Naive thymus-derived CD8-positive, alpha-beta T cell (primary cell): ENCODE measurements at places on chromosomes 2 and 18.

- DNase-seq, result no peak
Observed at GRCh38 chr2:120917886-120918285, 182.2 kb downstream of the GLI2 start.

DNA sequence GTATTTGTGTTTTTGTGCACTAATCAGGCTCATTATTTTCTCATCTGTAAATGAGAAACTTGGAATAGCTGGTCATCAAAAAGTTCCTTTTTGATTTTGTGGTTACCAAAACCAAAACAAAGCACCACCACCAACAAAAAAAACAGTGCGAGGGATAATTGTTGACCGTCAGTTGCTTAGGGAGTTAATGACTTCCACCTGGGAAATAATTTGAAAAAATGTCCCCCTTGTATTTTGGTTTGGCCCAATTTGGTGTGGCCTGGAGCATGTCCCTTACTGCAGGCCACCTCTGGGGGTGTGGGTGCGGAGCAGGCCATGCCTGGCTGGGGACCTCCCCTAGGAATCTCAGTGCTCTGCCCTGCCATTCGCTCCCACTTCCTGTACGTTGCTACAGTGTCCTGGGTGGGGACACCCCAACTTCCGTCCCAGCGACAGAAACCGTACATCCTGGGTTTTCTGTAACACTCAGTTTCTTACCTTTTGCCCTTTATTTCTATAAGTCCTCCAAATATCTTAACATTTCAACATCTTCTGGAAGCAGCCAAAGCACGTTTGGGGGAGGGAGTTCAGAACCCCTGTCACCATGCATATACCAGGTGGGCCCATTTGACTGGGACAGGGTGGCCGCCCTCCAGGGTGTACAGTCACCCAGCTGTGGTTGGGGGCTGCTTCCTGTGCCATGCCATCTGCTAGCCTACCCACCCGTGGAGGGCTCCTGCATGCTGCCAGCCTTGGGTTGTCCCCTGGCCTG is 31.3 kb downstream of the NCK2 start:
- DNase-seq, result peak; percentile 44

DNA sequence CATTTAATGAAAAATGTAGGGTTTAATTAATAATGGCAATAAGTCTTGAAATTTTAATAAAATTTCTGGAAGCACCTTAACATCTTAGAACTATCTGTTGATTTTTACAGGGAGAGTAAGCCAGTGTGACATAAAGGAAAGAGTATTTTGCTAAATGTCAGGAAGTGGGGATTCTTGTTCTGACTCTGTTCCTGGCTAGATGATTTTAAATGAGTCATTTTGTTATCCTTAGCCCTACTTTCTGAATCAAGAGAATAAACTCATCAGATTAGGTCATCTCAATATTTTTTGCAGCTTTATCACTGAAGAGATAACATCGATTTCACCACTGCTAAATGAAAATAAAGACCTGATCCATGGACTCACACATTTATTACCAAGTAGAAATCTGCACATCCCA is 377.5 kb upstream of the CYRIA start:
- no peak for DNase-seq

GRCh38 chr2:169303579-169304305 is 58.6 kb downstream of the LRP2 start:
- DNase-seq, result no peak

DNA sequence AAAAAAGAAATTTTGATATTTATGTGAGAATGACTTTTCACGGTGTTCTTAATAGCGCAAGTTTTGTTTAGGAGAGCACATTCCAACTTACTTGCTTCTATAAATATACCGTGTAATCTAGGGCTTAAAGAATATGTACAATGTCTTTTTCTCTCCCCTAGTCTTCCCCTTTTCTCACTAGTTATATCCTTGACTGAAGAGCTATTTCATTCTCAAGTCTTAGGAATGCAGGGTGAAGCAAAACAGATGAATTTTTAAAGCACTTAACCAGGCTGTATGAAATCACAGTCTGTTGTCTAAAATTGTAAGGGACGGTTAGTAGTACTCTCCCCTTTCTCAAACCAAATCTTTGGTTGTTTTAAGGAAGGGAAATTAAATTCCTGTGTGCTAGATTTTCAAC is 29.6 kb upstream of the SLC30A6 start:
- no peak for DNase-seq

DNA sequence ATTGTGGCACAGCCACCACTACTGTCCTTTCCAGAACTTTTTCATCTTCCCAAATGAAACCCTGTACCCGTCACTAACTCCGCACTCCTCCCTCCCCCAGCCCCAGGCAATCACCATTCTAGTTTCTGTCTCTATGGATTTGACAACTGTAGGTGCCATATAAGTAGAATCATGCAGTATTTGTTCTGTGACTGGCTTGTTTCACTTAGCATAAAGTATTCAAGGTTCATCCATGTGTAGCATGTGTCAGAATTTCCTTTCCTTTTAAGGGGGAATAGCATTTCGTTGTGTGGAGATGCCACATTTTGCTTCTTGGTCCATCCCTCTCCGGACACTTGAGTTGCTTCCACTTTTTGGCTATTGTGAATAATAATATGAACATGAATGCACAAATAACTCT is 842 bp upstream of the CKAP2L start:
- no peak for DNase-seq

DNA sequence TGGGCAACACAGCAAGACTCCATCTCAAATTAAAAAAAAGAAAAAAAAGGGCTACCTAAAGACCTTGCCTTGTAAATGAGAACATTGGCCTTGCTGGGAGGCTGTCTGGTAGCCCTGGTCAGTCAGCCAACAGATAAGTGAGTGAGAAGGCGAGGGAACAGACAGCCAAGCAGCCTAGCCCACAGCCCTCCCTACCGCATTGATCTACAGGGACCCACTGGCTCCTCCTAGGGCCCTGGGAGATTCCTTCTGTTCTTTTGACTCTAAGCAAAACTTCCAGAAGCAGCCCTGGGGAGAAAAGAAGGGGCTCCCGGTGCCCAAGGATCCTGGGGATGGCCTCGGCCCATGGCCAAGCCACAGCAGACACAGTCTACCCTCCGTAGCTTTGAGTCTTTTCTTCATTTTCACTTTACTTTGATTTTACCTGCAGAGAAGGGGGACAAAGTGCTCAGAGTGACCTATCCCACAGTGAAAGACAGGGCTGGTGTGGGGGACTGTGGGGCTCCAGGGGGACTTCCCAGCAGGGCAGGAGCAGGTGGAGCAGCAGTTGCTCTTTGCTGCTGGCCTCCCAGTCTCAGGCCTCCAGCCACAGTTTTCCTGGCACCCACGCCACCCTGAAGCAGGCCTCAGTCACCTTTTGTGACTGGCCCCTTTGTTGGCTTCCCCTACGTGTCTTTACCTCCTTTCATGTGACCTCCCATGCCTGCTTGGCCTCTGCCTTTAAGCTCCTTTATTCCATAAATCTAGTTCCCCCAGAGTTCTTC is 5.1 kb downstream of the CEP68 start:
- DNase-seq, result no peak

- DNase-seq, result no peak
Observed at GRCh38 chr18:46624127-46624526, 32.9 kb downstream of the LOXHD1 start.

- no peak for DNase-seq
Observed at GRCh38 chr18:75252136-75252535, 41.5 kb downstream of the TSHZ1 start.

DNA sequence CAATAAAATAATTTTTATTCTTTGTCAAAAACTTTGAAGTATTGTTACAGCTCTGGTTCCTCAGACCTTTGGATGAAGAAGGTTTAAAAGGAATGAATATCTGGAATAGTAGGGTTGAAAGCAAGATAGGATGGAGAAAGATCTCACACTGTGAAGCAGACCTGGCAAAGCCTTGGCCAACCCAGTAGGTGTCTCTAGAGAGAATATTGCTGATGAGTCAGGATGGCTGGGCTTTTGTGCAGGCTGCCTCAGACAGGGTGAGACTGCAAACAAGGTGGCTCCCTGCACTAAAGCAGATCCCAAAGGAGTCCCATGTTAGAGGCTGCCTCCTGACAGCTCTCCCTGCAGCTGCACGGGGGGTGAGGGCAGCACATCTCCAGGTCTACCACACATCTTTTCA is 226.0 kb upstream of the ITGA4 start:
- no peak for DNase-seq

- DNase-seq, result no peak
Observed at GRCh38 chr2:172081221-172082022, 3.9 kb upstream of the DLX1 start.

DNA sequence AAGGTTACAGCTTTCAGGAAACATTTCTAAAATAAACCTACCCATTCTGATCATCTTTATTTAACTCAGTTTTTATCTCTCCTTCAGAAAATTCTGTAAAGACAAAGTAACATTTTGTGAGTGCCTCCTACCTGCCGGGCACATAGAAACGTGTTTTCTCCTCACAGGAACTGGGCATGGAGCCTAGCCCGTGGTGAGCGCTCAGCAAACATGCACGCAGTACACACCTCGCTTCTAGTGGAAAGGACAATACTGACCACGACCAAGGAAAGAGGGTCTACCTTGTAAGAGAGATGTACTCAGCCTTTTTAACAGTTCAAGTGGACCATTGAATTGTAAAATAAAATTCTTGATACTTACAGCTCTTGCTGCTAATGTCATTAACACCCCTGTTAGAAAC is 24.8 kb upstream of the KIDINS220 start:
- no peak for DNase-seq

GRCh38 chr18:49733321-49733720 is 80.0 kb downstream of the ACAA2 start:
- DNase-seq, result no peak

DNA sequence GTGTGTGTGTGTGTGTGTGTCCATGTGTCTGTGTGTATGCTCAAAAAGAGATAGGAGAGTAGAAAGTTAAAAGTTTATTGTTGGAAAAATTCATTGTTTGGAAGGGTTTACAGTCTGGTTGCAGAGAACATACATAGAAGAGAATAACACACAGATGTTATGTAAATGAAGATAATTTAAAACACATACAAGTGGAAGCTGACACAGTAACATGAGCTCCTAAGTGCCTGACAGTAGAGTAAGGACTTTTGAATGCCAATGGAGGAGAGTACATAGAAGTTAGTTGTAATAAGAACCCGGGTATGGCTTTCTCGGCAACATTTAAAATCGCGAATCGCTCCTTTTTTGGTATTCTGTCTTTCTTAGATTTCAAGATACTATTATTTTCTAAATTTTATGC is 137.0 kb upstream of the FANCL start:
- no peak for DNase-seq

DNA sequence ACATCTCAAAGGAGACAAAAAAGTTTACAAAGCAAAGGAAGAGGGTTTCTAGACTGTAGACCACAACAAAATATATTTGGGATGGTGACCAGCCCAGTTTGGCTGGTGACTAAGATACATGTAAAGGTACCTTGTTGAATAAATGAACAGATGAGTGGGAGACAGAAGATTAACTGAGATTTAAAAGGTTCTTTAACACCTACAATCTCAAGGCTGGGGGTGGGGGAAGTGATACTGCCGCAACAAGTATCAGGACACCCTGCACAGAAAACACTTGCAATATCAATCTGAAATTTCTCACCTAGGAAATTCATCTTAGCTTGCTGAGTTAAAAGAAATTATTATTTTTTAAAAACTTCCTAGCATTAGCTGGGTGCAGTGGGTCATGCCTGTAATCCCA is 8.3 kb downstream of the RNF149 start:
- DNase-seq, result no peak

- DNase-seq, result no peak
Observed at GRCh38 chr2:55073000-55073983, 23.0 kb upstream of the RTN4 start.

- DNase-seq, result no peak
Observed at GRCh38 chr2:28828382-28828781, 17.7 kb downstream of the SPDYA start.

- DNase-seq, result no peak
Observed at GRCh38 chr2:68861330-68861729, 9.9 kb downstream of the BMP10 start.

DNA sequence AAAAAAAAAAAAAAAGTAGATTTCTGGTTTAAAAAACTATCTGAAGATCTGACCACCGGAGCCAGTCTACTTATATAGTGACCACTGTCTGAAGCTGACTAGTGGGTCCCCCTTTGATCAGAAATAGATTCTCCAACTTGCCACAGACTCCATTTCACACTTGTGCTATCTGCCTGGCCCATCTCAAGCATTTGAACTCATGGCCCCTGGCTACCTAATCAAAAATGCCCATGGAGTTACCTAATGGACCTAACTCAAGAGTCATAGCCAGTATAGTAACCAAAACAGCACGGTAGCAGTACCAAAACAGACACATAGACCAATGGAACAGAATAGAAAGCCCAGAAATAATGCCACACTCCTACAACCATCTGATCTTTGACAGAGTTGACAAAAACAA is 17.0 kb upstream of the ATL2 start:
- DNase-seq, result no peak

- no peak for DNase-seq
Observed at GRCh38 chr2:23448906-23449305, 63.9 kb downstream of the KLHL29 start.

DNA sequence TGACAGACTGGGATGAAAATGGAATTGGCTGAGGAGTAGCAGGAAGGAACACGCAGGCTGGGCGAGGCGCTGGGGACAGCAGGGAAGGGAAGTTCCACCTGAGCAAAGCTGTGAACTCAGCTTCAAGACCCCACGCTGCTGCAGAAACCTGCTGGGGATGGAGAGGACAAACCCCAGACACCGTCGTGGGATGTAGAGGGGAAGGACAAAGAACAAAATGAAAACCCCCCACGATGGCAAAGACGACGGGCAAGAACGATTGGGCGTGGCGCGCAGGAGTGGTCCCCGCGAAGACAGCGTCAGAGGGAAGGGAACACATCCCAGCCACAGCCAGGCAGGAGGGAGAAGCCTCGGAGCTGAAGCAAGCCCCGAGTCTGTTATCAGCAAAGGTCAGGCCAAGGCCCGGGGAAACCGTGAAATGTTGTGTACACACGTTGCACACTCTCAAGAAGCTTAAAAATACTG is 222.9 kb downstream of the NDUFA10 start:
- no peak for DNase-seq

GRCh38 chr2:219254590-219255201 is 978 bp upstream of the TUBA4A start:
- DNase-seq, result no peak

DNA sequence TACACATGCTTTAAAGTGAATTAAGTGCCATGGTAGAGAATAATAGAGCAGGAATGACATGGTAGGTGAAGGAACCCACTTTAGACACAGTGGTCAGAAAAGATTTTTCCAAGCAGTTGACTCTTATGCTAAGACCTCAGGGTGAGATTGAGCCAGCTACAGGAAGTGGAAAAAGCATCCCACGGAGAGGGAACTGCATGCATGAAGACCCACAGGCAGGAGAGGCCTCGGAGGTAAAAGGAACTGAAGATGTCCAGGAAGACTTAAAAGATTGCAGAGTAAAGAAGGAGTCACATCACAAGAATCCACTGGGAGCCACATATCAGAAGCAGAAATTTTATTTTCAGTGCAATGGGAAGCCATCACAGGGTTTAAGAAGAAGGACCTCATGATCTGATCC is 499.2 kb upstream of the FAM98A start:
- DNase-seq, result no peak
